ENCODE measurements at places on chromosomes 13 and 19. TPM values are rescaled to one million over a fixed set of nuclear protein-coding genes. Genes with fewer than 3 reads are reported as not detected.

The COMP gene
- total RNA-seq: 0.24 TPM

The PINLYP gene
- 7.7 TPM for total RNA-seq

The CEACAM16 gene
- total RNA-seq: not detected

The FARP1 gene
- total RNA-seq: 278 TPM

The GSX1 gene
- not detected for total RNA-seq

The ZNF610 gene
- 24.8 TPM for total RNA-seq

The SHD gene
- 0.82 TPM for total RNA-seq

The MTUS2 gene
- 9.2 TPM for total RNA-seq

The CLEC4G gene
- total RNA-seq: not detected

The ATP7B gene
- total RNA-seq: 59.4 TPM

Measured in progenitor cell of endocrine pancreas (in vitro differentiated cells).